GM03348 (cell line): ENCODE measurements at places on chromosomes 4 and X.
A peak's percentile ranks its signal among the peaks of the same experiment; 100 is the strongest.

GRCh38 chrX:136674270-136674985 is 26.5 kb downstream of the CD40LG start:
- no peak for DNase-seq

GRCh38 chr4:1967512-1968149 is 41.1 kb downstream of the NELFA start:
- DNase-seq = no peak

GRCh38 chr4:17286752-17287460 is 225.0 kb downstream of the QDPR start:
- no peak for DNase-seq

GRCh38 chrX:153465691-153466380 is 4.5 kb downstream of the HAUS7 start:
- DNase-seq = no peak

- no peak for DNase-seq
These were observed 108.1 kb upstream of the IQCM start for GRCh38 chr4:149923736-149924135.

- DNase-seq = peak; percentile 28
These were observed 91.4 kb downstream of the STK32B start for GRCh38 chr4:5142726-5143125.

GRCh38 chrX:38804682-38805431 is 3.6 kb downstream of the MID1IP1 start:
- DNase-seq = peak; percentile 49

- DNase-seq = no peak
These were observed 1910.0 kb upstream of the AGA start for GRCh38 chr4:179352221-179352620.

DNA sequence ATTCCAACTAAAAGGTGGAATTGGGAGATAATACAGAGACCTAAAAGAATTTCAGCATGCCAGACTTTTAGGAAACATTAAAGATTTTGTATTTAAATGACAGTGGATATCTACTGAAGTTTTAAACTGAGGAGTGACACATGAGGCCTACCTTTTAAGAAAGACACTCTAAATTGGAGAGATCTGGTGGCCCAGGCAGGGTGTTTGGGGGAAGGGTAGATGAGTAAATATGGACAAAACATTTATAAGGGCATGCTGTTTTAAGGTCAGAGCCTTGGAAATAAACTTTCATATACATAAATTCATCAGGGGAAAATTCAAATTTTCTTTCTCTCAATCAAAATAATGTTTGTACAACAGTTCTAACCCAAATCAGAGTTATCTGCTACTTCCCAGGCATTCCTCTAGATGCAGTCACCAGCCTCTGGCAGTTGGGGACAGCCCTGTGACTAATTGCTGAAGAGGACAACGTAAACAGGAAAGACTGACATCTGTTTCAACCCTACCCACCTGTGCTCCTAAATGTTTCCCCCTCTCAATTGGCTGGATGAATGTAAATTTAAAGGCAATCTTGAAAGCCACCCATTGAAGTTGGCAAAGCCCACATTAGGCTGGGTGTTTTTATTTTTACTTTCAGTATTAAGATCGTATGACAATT is 1646.9 kb upstream of the ADGRL3 start:
- peak; percentile 6 for DNase-seq

- peak; percentile 81 for DNase-seq
These were observed at the start of gene ZCCHC18 for GRCh38 chrX:104112326-104112951. Gene ZCCHC18 (plus strand): TSS chrX:104112523. CDS start chrX:104114112, 1,589 bp downstream.

DNA sequence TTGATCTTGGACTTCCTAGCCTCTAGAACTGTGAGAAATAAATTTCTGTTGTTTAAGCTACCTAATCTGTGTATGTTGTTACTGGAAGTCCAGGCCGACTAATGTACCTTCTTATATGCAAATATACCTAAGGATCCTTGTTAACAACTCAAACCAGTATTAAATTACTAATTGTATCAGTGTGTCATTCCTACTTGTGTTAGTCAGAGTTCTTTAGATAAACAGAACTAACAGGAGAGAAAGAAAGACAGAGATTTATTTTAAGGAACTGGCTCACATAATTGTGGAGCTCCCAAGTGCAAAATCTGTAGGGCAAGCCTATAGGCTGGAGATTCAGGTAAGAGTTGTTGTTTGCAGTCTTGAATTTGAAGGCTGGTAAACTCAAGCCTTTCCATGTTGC is 120.0 kb downstream of the ADGRL3 start:
- no peak for DNase-seq

- DNase-seq = no peak
These were observed 62.5 kb upstream of the RHOH start for GRCh38 chr4:40134206-40134917.

DNA sequence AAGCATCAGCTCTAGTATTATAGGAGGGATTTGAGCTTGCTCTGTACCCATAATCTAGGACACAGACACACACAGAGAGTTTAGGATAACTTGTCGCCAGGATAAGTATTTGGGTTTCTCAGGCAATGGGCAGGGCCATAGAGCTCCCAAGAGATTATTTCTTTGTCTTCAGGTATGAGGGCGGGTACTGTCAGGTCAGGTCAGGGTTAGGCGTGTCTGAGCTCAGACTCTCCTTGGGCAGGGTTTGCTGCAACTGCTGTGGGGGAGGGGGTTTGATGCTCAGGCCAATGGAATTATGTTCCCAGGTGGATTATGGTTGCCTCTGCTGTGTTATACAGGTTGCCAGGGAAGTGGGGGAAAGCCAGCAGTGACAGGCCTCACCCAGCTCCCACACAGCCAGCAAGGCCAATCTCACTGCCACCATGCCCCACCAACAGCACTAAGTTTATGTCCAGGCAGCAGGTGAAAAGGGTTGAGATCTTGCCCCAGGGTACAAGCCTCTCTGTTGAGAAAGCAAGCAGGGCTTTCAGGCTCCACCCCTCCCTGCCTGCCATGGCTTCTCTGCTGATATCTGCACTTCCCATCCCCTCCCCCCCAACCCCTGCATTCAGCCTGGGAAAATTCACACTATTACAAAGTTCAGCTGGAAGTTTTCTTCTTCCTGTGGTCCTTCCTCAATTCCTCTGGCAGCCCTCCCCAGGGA is 101.3 kb downstream of the RRAGB start:
- no peak for DNase-seq

GRCh38 chrX:120604361-120604782 is 471 bp downstream of the MCTS1 start:
- DNase-seq = peak; percentile 51

DNA sequence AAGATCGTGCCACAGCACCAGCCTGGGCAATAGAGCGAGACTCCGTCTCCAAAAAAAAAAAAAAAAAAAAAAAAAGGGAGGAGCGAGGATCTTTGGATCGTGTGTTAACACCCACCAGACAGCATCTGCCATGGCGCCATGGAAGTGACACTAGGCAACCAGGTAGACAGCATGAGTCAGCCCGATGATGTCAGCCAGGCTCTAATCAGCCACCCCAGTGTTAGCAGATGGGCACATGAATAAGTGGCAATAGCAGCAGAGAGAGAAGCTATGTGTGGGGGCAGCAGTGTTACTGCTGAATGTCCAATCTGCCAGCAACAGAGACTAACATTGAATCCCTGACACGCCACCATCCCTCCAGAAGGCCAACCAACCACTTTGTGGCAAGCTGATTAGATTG is 6.6 kb downstream of the SYN1 start:
- no peak for DNase-seq

DNA sequence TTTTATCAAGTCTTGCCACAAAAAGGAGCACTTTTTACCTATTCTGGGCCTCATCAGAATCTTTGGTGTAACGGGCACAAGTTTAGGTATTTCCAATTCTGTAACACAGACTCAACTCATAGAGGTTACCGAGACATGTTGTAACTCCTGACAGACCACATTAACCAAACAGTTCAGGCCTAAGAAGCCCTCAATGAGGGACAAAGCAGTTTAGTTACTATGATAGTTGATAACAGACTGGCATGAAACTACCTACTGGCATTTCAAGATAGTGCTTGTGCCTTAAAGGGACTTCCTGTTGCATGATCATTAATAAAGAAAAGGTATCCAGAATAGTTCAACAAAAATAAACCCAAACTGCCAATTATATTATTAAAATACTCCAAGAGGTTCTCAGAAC is 64.1 kb downstream of the HUWE1 start:
- DNase-seq = no peak

DNA sequence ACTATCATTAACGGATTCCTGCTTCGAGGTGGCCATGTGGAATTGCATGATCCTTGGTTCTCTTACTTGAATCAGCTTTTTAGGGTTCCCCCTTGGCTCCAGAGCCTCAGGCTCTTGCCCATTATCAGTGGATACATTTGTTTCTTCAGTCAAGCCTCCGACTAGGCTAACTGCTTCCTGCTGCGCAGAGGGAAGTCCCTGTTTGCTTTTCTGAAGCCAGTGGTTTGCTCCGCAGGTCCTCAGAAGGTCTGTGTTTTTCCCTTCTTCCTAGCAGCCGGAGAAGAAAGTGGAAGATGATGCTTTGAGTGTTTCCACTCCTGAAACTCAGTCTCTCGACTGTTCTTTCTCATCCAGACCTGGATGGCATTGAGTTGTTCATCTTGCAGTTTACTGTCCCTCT is 20.6 kb downstream of the SRD5A3 start:
- no peak for DNase-seq

DNA sequence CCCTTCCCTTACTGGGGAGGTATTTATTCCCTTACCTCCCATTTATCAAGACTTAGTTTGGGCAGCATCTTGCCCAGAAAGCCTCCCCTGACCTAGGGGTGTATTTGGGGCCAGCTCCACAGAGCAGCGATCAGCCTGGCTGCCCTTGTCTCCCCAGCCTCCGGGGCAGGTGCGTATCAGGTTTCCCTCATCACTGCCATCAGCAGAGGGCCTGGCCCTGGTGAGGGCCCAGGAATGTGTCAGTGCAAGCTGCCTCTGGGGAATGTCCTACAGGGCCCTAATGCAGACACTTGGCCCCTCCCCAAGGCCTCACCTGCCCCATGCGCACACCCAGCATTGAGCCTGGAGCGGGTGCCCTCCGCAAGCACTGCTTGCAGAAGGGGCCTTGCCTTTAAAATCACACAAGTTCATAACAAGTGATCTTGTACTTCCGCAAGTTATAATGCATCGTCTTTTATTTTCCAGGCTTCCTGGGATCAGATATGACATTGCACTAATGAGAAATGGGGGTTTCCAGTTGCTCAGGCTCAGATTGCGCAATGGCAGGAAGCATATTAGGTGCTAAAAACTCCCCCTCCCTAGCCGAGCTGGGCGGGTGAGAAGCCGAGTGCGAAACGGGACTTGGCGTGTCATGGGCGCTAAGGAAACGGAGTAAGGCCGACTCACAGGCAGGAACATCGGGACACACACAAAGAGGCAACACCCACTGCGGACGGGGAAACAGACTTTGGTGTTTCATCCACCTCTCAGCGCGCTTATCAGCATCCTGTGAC is 25.4 kb upstream of the AFAP1 start:
- DNase-seq = no peak

GRCh38 chr4:173272996-173273395 is 61.2 kb downstream of the HMGB2 start:
- DNase-seq = peak; percentile 13

DNA sequence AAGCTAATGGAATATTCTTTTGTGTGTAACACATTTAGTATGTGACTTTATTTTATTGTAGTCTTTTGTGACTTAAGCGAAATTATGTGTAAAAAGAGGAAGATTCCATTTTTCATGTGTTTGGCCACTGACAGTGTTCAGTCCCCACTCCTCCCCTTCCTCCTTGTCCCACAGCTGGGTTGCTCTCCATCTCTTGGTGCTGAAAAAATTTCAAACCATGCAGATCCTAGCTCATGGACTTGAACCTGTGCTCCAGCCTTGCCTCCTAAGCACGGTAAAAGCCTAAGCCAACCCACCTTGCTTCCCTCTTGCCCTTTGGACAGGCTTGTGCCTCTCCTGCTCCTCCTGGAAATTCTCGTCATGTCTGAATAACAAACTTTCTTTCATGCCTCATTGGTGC is 2008.5 kb upstream of the TENM3 start:
- DNase-seq = no peak

- DNase-seq = no peak
These were observed 44.9 kb downstream of the AFAP1 start for GRCh38 chr4:7894677-7895181.

DNA sequence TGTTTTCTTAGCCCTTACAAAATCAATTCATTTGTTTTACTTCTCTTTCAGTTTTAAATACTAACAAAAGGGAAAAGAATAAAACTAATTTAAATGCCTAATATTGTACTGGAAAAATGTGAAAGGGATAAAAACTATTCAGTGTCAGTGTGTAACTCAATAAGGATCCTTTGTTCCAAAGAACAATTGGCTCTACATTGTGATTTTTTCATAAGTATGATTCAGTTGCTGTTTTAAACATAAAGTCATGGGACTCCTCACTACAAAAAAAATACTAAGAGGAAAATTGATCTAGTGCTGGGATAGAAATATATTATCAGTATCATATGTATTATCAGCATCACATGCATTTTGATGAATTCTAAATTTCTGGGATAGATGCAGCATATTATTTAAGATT is 199.4 kb upstream of the TRAM1L1 start:
- no peak for DNase-seq

GRCh38 chr4:68180849-68181526 is 51.3 kb upstream of the TMPRSS11F start:
- DNase-seq = peak; percentile 43

GRCh38 chr4:156217236-156217635 is 263.6 kb upstream of the CTSO start:
- no peak for DNase-seq

DNA sequence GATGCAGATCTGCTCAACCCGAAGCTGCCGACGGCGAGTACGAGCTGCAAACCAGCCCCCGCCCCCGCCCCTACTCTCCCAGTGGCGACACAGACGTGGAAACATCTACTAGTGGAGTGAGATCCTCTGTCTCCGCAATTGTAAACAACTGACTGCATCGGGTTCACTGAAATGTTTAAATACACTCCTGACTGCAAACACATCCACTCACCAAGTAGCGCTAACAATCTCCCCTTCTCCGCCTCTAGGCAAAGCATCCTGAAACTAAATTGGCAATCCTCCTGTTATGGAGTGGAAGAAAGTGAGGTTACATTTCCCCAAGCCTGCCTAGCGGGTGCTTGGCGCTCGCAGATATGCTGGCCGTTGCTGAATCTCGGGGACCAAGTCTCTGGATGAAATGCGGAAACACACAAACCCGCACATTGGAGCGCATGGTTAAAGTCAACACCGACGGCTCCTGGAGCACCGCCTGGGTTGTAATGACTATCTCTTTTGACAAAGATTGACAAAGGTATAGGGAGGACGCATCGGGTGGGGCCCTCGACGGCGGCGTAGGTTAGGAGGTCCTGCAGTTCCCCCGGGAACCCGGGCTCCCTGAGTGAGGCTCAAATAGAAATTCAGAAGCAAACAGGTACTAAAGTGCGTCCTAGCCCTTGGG is 117.0 kb upstream of the TEX13C start:
- no peak for DNase-seq

DNA sequence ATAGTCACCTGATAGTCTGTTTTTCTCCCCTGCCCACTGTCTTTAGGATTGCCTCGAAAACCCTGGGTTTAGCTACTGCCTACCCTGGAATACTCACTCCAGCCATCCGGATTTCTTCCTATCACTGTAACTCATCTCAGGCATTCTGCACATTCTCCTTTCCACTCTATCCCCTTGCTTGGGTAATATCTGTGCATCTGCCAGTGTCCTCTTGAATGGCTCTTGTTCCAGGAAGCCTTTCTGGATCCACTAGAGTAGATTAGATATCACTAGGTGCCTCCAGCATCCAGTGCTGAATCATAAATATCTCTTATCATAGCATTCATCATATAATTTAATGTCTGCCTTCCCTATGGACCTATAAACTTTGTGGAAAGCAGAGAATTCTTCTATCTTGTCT is 17.1 kb upstream of the GALNT7 start:
- DNase-seq = no peak
